ENCODE measurements at places on chromosomes 12 and 14.
A peak's percentile ranks its signal among the peaks of the same experiment; 100 is the strongest.

DNA sequence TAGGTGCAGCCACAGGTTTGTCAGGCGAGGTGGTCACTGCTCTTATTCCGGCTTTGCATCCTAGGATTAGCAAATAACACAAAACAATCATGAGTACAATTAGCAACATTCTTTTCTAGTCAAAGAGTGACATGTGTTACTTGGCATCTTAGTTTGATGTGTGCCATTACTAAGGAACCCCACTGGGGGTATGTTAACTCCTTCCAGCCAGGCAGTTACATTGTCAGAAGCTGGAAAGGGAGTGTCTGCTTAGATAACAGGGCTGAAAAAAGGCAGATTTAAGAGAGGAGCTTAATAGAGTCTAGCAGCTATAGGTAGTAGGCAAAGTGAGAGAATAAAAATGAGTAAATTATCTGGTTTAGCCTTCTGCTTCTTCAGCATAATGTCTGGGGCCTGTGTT, 30.5 kb upstream of the METAP2 start:
- no peak for DNase-seq

GRCh38 chr12:122681814-122682213, 21.3 kb downstream of the HCAR2 start:
- no peak for DNase-seq

DNA sequence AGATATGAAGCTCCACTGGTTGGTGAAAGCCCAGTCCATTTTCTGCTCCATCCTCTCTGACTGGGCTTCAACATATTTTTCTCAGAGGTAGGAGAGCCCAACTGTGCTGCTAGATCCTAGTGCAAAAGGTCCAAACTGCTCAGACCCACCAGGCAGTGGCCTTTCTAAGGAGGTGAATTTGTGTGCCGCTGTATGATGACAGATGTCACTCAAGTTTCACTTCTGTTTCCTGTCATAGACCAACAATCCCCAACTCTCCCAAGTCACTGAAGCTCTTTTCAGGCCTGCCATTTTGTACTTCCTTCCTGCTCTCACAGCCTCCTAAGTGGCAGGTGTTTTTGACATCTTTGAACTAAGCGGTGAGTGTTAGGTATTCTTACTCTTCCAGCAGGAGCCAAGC, 16.4 kb upstream of the RNASE4 start:
- DNase-seq = no peak

DNA sequence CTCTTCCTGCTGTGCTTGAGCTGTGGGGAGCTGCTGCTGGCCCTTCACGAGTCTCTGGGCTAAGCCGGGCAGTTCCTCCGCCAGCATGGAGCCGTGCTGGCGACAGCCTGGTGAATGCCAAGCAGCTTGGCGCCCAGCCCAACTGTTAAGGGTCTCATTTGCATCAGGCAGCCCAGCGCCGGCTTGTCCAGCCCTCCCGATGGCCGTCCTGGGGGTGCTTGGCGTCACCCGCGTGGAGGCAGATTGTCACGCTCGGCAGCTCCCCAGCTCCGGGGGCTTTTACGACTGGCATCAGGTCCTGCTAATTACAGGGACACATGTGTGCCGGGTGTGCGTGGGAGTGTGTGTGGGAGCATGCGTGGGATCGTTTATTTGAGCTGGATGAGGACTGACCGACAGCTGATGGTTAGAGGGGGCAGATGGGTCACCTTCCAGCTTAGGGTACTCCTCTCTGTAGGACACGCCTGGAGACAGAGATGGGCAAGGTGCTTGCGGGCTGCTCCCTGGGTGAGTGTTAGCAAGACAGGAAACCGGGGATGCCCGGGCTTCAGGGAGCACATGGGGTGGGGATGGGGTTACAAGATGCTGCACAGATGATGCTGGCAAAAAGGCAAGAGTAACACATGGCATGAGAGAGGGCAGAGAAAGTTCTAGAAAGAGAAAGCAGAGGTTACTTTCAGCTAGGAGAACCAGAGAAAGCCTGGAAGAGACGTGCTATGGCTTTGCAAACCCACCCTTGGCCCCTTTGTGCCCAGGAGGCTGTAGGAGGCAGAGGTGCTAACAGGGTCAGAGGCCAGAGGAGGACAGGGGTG, 64.1 kb downstream of the KIF26A start:
- no peak for DNase-seq

- no peak for DNase-seq
Measured at GRCh38 chr14:73153272-73153671, 17.0 kb downstream of the PSEN1 start.

GRCh38 chr12:104247698-104248097, 32.1 kb downstream of the TXNRD1 start:
- no peak for DNase-seq

DNA sequence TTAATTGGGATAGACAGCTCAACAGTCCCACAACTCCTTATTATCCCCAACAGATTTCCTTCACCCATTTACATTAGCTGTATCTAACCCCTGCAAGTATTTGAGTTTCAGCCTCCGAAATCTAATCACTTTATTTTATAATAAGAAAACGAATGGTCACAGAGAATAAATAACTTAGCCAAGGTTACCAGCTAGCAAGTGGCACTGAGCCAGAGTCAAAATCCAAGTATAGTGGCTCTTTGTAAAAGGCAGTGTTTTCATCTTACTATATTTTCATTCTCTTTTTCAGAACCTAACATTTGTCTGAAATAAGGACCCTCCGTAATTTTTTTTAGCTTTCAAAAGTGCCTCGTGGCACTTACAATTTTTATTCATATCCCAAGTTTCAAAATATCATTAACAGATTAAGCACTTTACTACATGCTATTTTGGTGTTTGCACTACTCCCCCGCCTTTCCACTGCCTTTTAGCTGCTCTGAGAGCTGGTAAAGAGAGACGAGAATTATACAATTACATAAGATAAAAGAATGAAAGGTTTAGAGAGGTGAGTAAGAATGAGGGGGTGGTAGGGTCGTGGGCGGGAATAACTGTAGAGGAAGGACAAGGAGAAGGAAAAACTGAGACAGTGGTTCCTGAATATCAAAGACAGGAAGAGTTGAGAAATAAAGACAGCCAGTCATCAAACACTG, 3.7 kb upstream of the USP15 start:
- DNase-seq = no peak

GRCh38 chr12:27142101-27142721, 59.8 kb upstream of the C12orf71 start:
- peak; percentile 85 for DNase-seq

GRCh38 chr12:124851342-124851741, 12.3 kb downstream of the SCARB1 start:
- no peak for DNase-seq

DNA sequence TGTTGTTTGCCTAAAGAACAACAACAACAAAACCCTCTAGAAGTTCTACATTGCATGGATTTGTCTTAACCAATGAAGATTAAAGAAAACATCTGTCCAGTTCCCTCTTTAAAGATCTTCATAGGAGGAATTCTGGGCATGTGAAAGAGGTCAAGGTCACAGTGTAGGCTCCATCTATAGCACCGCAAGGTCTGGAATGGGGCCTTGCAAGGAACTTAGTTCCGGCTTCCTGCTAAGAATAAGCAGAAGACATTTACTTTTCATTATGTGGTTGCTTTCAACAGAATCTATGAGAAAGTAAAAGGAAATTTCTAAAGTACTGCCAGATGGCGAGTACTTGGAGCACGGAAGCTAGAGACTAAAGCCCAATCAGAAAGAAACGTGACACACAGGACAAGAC, 57.2 kb upstream of the GNPNAT1 start:
- DNase-seq = no peak

DNA sequence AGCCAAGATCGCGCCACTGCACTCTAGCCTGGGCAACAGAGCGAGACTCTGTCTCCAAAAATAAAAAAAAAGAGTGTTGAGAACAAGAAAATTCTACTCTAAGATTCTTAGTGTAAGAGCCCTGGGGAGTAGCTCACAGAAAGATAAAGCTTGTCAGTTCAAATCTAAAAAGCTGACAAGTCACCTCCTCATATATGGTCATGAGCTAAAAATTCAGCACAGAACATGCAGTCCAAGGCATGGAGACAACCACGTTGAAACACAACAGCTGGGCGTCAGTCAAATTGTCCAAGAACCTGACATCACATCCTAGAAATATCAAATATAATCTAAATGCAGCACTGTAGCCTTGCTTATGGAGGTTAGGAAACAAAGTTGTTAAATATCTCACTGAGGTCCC, 47.8 kb downstream of the CLIP1 start:
- DNase-seq = no peak

- DNase-seq = no peak
Measured at GRCh38 chr12:26280869-26281268, 85.5 kb downstream of the SSPN start.

GRCh38 chr14:75578786-75579337, 442 bp downstream of the FLVCR2 start:
- DNase-seq = peak; percentile 80

All from HTR-8/SVneo (cell line).